ENCODE measurements at places on chromosomes 7 and 10.

- no peak for DNase-seq
Observed at GRCh38 chr7:30934732-30935568, 23.3 kb downstream of the AQP1 start.

DNA sequence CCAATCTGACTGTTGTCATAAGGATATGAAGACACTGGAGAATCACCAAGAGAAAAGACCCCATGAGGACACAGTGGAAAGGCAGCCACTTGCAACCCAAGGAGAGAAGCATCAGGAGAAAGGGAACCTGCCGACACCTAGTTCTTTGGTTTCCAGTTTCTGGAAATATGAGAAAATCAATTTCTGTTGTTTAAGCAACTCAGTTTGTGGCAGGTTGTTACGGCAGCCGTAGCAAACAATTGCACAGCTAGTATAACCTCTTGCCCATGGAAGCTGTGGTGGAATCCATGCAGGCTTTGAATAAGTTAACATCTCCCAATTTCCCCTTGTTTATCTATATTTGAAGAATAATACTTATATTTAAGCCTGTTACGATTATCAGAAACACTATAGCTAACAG is 1103.0 kb upstream of the PHF14 start:
- DNase-seq = no peak

- no peak for DNase-seq
Observed at GRCh38 chr7:128135515-128136214, 104.4 kb upstream of the LRRC4 start.

GRCh38 chr7:96235281-96235680 is 86.6 kb downstream of the SLC25A13 start:
- DNase-seq = no peak
